Amniotic stem cell (primary cell): ENCODE measurements at places on chromosomes 7 and 10.

GRCh38 chr10:92756201-92757065, 66.7 kb downstream of the HHEX start:
- DNase-seq = no peak

DNA sequence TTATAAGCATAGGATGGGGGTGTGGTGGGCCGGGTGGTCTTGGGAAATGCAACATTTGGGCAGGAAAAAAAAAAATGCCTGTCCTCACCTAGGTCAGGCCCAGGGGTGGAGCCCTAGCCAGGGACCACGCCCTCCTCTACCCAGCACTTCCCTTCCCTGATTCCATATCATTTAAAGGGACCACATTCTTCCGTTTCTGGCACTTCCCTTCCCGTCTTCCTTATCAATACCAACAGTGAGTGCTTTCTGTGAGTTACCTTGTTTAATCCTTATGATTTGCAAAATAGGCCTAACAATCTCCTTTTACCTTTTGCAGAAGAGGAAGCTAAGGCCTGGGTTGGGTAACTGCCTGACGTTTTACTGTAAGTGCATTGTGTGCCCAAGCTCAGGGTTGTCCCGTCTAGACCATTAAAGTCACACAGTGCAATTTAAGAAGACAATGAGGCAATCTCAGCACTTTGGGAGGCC, 16.7 kb upstream of the C10orf95 start:
- DNase-seq = no peak

DNA sequence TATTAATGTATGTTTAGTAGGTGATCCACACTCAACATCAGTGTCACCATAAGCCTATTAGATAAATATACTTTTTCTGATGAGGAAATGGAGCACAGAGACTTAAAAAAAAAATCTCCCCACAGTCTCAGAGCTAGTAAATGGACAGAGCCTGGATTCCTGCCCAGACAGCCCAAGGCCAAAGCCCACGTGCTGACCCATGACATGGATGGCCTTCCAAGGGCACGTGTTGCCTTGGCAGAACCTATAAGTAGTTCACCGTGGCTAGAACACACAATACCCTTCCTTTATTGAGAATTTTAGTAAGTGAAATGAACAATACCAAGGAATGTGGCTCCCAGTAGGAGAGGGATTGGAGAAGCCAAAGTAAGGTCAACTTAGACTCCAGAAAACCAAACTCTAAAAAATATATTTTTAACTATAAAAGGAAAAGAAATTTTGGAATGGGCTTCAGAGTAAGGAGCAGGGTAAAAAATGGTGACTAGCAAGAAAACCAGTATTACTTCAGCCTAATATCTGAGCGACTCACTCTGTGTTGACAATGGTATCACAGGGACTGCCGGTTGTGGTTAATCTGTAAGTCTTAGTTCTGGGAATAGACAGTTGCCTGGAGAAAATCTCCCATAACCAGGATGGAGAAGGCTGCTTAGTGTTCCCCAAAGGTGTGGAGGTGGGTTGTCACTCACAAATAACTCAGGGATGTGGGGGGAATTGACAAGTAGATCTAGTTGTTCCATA, 223.0 kb downstream of the SORCS1 start:
- no peak for DNase-seq

DNA sequence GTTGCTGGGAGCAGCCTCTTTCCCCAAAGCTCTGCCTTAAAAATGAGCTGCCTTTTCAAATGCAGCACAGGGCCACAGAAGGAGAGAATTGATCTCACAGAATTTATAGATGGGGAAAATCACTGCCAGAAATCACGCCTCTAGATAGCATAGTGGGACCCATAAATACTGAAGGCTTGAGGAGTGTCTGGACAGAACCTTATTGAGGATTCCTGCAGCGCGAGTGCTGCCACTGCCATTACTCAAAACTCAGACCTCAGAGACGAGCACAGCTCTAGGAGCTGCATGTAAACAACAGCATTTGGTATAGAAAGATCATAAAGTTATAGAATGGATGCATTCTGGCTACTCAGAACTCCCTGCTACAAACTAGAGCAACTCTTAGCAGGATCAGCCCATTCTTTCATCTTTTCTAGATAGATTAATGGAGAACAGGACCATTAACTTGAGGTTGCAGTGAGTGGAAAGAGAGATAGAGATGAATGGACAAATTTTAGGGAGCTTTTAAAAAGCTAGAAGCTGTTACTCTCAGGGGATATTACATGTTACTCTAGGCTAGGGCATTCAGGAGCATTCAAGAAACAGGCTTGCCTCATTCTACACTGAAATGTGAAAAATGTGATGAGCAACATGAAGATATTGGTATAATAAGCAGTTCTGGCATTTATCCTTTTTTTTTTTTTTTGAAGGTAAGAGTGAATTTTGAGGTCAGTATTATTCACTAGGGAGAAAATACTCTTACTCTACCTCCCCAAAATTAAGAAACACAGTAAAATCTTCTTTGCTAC, 267.2 kb upstream of the SLC26A5 start:
- no peak for DNase-seq

GRCh38 chr10:124222988-124223710, 129.8 kb upstream of the CHST15 start:
- no peak for DNase-seq

- no peak for DNase-seq
Observed at GRCh38 chr7:155724327-155725005, 80.0 kb downstream of the RBM33 start.

DNA sequence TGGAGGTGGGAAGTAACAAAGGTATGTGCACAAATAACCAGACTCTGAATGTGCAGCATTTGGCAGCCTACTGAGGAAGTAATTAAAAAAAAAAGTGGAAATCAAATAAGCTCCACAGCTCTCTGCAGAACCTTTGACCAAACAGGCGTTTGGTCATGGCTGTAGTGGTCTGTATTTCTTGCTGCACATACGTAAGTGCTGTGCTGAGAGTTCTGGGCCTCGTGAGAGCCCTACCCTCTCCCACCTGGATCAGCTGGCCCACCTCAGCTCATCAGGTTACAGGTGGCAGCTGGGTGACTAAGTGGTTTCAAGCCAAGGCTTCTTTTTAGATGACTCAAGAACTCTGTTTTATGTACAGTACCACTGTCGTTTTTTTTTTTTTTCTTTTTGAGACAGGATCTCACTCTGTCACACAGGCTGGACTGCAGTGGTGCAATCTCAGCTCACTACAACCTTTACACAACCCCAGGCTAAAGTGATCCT, 178.2 kb upstream of the KLF6 start:
- no peak for DNase-seq

DNA sequence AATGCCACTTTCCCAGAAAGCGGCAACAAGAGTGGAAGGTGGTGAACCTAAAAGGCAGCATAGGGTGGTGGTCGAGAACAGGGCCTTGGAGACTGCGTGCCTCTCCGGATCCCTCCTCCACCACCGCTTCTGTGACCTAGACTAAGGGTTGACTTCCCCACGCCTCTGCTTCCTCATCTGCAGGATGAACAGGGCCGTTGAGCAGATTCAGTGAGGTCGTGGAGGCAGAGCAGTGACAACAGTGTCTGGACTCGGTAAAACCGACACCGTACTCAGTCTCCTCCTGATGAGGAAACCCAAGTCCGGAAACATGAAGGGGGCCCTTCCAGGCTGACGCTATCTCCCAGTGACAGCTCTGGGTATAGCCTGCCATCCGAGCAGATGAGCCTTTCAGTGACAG, 162.6 kb downstream of the CELF2 start:
- no peak for DNase-seq

DNA sequence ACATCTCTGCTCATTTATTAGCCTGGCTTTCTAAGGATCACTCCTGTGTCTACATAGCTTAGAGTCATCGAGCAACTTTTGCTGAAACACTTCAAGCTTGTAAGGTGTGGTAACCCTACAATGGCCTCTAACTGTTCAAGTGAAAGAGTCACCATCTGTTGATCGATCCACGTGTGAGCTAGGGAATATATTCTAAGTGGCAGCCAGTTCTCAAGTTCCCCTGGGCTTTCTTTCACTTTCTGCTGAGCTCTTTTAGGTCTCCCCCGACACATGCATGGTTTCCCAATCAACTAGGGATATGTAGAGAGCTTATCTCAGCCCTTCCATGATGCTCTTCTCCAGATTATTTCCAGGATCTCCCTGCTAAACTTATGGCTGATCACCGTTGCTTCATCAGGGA, 15.5 kb downstream of the AOAH start:
- no peak for DNase-seq

DNA sequence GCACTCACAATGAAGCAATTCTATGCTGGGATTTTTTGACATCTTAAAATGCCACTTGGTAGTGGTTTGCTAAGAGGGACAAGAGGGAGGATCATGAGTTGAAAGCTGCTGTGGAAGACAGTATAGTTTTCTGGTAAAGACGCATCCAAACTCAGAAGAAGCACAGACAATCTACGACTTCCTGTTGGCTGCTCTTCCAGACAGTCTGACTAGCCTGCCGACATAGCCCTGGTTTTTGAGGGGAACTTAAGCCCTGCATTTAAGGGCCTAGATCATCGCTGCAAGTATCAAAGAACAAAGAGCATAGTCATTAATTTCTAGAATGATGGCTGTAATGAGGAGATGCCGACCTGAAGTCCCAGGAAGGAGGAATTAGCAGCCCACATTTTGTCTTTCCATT, 99.9 kb upstream of the IKZF1 start:
- DNase-seq = no peak

DNA sequence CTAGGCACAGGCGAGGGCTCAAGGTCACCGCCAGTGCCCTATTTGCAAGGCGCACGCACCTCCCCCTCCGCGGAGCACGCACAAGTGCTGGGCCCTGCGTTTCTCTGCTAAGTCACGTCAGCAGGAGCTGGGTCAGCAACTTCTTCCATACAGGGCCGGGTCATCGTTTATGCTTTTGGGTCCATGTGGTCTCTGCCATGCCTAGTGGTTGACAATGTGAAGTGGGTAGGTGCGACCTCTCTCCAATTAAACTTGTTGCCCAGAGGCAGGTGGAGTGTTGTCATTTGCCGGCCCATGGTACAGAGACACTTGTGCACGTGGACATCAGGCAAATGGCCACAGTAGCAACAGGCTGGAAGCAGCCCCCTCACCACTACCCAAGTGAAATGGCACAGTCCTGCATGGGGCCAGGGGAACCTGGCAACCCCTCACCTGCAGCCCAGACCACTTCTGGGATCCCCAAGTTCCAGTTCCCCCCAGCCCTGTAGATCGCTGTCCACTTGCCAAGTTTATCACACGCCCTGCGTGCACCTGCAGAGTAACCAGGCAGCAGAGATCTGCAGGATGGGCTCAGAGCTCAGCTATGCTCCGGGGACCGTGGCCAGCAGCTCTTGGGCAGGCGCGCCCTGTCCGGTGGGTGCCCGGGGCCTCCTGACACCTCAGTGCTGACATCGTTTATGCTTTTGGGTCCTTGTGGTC, 86.1 kb upstream of the PPP2R2D start:
- no peak for DNase-seq

DNA sequence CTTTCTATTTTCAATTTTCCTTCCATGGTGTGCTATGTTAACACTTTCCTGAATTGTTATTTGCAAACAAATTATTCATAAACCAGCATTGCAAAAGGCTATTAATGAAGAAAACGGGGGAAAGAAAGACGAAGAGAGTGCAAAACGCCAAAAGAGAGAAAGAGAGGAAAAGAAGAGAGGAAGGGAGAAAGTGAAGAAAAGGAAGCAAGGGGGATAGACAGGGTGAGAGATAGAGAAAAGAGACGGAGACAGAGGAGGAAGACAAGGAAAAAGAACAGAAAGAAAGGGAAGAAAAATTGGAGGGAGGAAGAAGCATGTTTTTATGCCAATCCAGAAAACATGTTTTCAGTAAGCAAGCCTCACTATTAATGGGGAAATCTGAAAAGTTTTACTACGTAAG, 310.6 kb downstream of the TFEC start:
- DNase-seq = no peak

GRCh38 chr10:45155784-45156183, 155.1 kb downstream of the ZNF22 start:
- DNase-seq = no peak

DNA sequence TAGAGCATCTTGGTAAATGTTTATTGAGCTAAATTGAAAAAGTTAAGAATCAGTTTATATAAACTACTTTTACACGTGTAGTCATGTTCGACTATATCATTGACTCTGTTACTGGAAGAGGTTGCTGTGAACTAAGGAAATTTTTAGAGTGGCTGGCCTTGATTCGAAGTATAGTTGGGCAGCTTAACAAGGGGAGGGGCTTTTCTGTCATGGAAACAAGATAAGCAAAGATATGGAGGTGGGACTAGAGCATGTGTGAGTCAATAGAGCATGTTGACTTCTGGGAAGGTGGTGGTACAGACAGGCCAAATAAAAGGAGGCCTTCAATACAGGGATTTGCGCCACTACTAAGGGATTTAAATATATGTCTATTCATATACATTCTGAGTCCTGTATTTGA, 7.6 kb downstream of the ATP5F1C start:
- no peak for DNase-seq

- no peak for DNase-seq
Observed at GRCh38 chr10:12922117-12922900, 79.2 kb downstream of the CCDC3 start.

GRCh38 chr7:195010-195829, 2.8 kb downstream of the FAM20C start:
- no peak for DNase-seq

- no peak for DNase-seq
Observed at GRCh38 chr10:98246911-98247805, 20.8 kb downstream of the LOXL4 start.

- no peak for DNase-seq
Observed at GRCh38 chr7:129375141-129375938, 58.9 kb upstream of the STRIP2 start.

DNA sequence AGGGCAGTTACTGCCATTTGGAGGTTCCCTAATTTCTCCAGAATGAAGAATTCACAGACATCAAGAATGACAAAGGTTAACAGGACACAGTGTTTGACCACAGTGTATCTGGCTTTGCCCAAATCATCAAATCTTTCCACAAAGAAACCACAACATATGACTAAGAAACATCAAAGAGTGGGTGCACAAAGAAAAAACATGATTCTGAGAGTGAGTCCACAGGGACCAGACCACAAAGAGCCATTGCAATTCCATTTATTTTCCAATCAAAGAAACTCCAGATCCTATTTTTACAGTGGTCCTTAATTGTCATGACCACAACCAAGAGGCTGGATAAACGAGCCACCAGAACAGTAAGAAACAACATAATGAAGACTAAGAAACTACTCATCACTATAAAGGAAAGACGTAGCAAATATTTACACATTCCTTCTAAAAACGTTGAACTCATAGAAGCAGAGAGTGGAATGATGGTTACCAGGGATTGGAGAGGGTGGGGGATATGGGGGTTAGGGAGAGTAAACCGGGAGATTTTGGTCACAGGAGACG, 286.5 kb downstream of the DOCK4 start:
- no peak for DNase-seq

DNA sequence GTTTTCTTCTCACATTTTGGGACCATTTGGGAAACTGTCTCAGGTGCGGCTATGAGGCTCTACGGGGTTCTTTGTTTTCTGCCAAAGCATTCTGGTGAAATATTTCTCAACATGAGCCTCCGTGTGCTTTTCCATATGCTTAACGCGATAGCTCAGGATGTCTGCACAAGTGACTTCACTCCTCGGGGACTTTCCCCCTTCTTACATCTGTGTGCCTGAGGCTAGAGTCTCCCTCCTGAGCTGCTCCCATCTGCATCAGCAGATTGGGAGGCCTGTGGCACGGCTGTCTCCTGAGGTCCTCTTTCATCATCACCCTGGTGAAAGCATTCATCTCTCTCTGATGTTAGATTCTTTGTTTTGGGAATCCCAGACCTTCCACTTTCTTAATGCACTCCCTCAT, 1190.9 kb downstream of the TYW1 start:
- no peak for DNase-seq

GRCh38 chr7:75879771-75880184, 944 bp downstream of the RHBDD2 start:
- peak; percentile 4 for DNase-seq
